Activated CD4-positive, alpha-beta T cell treated with anti-CD3 and anti-CD28 coated beads for 36 hours (primary cell): ENCODE measurements at places on chromosomes 11 and 22. TPM values are rescaled to one million over a fixed set of nuclear protein-coding genes. Genes with fewer than 3 reads are reported as not detected.

DNA sequence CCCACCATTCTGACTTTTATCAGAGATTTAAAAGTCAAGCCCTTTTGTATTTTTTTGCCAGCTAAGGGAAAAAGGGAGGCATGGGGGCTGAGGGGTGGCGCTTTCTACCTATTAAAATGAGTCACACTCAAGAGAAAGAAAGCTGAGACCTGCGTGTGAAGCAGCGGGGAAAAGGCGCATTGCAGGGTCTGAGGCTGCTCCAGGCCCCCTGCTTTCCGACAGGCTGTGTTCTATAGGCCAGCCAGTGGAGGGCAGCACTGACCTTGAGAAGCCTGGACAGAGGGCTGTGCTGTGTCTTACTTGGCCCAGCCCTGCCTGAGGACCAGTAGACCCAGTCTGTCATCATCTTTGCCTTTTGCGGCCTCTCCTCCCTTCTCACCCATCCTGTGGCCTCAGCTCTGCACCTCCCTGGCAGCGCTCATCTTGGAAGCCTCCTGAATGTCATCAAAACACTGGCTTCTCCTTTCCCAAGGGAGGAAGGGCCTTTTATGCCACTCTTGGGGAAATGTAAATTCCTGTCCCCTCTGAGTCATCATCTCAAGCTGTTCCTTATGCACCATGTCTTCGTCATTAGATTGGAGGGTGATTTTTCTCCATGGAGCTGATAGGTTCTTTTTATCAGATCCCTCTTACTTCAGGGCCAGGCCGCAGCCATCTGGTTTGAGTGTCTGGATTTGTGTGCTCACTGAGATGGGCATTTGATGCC is 12.6 kb upstream of the MAPK8IP1 start:
- peak; percentile 65 for DNase-seq

Gene HPX
- total RNA-seq, result 0.33 TPM

DNA sequence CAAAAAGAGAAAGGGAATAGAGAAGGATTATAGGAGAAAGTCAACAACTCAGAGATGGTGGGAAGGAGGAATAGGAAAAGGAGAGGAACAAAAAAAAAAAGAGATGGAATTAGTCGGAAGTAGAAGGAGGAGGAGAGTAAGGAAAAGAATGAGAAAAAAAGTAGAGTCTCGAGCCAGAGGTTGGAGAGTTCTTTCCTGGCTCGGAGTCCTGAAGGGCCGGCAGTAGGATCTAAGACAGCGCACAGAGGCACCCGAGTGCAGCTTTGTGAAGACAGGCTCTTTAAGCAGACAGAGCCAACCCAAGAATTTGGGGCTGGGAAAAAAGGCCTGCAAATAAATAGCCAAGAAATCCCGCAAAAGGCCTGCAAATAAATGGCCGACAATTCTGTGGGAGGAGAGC is 170.4 kb upstream of the CCDC90B start:
- DNase-seq, result no peak

DNA sequence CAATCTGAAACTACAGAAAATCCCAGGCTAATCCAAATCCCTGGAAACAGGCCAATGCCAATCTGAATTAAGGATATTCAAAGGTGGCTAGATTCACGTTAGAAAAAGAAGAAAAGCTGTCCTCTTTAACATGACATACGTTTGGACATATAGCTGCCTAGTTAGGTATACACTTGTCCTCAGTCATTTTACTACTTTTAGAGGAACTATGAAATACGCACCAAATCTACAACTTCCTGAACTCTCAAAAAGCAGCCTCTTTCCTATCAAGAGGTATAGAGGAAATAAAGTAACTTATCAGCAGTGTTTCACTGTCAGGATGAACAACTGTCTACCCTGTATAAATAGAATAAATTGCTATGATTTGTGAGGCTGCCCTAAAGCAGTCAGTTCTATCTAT is 24.0 kb downstream of the KMT5B start:
- DNase-seq, result no peak

Gene ESRRA
- total RNA-seq, result 29.6 TPM

GRCh38 chr11:2661173-2662023 is 38.4 kb downstream of the KCNQ1OT1 start:
- no peak for DNase-seq

DNA sequence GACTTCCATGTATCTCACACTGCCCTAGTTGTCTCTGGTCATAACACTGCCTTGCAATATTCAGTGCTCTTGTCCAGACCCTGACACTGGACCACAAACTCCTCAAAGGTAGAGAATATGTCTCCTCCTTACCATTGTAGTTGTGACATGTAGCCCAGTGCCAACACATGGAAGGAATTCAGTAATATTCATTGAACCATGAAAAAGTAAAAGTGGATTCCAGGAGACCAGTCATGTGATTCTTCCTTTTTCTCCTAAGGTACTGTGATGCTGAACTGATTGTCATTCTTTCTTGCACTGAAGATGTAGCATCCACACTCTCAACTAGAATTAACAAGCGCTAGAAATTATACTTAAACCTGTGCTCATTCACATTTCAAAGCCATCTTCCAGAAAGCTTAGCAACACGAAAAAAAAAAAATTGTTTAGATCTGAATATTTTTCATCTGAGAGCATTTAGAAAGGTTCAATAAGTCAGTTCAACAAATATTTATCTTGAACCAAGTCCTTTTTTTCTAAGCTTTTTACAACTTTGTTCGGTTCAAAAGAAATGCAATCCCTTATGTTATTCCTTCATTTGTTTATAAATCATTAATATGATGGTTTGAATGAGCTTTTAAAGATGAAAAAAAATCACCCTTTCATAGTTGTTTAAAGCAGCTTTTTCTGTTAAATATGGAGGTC is 224.7 kb upstream of the BLID start:
- DNase-seq, result no peak

DNA sequence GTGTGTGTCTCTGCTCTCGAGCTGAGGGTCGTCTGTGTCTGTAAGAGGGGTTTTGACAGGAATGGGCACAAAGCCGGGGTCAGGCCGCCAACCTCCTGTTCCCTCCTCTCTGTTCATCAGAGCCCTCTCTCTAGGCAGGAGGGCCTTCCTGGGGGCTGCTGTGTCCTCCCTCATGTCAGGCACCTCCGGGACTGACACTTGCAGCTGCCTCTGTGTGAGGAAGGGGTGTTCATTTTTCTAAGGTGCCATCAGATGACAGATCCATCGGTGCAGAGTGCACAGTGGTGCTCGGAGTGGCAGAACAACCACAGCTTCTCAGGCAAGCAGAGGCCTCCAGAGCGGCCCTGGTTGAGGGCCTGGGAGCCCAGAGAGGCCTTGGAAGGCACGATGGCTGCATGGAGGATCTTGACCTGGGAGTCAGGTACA is 265.4 kb upstream of the B3GAT1 start:
- DNase-seq, result no peak

Gene CARD10
- not detected for total RNA-seq

DNA sequence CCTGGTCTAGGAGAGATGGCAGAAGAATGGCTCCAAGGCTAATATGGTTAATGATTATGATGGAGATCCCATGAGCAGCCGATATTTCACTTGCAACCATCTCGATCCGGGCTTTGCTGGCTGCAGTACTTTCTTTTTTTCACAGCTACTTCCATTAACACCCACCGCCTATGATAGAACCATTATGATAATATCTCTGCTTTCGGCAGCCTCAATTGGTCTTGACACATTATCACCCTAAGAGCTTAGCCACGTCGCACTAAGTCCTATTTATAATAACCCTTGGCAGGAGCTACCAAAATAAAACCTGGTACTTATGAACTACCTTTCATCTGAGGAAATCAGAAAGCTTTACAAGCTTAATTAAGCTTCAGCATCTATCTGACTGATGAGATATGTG is 7.6 kb upstream of the FJX1 start:
- no peak for DNase-seq

DNA sequence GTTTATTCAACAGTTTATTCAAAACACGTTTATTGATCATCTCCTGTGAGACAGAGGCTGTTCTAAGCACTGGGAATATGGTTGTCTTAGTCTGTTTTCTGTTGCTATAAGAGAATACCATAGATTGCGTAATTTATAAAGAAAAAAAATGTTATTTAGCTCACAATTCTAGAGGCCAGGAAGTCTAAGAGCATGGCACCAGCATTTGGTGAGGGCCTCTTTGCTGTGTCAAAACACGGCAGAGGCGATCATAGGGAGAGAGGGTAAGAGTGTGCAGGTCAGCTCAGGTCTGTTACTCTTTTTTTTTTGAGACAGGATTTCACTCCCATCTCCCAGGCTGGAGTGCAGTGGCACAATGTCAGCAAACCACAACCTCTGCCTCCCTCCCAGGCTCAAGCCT is 5.2 kb upstream of the IL17RA start:
- DNase-seq, result no peak

DNA sequence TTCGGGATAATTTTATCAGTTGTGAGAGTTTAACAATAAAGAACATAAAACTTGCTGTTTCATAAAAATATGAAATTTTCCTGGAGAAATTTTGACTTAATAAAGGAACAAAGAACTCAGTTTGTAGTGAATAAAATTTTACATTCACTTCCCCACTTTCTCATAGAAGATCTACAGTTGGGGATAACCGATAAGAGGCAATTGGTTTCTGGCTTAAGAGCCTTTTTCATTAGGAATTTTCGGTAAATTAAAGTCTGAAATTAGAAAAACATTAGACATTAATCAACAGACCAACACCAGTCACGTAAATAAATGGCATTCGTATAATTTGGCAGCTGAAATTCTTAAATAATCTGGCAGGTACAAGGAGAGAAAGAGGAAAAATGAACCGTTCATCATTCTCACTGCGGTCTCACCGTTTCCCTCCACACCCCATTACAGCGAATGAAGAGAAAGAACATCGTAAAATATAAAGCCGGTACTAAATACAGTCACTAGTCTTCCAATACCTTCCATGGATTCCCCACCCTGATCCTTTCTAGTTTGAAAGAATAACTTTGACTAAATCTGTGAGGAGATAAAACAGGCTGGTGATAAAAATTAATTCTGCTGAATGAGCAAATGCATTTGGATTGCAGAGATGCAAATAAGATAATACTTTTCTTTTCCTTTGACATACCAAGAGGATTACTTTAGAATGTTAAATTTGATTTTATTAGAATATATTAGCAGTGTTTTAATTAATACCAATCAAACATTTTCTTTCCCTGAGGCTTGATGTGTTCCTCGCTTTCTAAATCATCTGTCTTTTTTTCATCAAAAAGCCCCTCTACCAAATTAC is 19.5 kb downstream of the BLID start:
- no peak for DNase-seq

DNA sequence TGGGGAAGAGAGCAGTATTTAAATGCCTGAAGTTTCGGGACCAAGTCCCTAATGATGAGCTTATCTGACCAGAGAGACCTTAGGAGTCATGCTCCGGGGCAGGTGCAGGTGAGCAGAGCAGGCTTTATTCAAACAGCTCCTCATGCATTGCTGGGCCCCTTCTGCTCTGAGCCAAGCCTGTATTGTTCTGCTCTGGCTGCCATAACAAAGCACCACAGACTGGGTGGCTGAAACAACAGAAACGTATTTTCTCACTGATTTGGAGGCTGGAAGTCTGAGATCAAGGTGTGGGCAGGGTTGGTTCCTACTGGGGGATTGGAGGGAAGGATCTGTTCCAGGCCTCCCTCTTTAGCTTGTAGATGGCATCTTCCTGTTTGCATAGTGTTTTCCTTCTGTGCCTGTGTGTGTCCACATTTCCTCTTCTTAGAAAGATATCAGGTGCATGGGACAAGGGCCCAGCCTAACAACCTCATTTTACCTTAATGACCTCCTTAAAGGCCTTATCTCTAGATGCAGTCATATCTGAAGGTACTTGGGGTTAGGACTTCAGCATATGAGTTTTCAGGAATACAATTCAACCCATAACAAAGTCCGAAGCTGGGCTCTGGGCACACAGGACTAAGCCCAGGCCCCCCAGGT is 97.1 kb upstream of the PARVA start:
- DNase-seq, result no peak

Gene CHRDL2
- not detected for total RNA-seq

Gene BTG4
- not detected for total RNA-seq

Gene OOSP3
- total RNA-seq, result not detected

DNA sequence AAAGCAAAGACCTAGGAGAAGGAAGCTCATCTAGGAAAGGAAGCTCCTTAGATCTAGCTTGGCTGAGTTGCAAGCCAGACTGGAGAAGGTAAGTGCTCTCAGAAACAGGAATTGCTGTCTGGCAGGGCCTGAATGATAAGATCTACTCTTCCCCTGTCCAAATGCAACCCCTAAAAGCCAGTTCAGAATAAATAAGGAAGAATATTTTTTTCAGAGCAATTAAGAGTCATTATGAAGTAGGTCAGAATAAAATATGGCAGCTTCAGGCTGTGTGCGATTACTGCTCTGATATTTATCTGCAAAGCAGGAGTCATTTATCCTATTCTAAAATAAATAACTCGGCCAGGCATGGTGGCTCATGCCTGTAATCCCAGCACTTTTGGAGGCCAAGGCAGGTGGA is 82.1 kb downstream of the PIWIL4 start:
- DNase-seq, result no peak

Gene KDM4D
- 1.8 TPM for total RNA-seq

- DNase-seq, result no peak
Measured at GRCh38 chr11:124093330-124093729, 21.9 kb upstream of the VWA5A start.
